Activated CD4-positive, alpha-beta T cell treated with anti-CD3 and anti-CD28 coated beads, Interleukin-2, amount 10 ng/mL, durations not matched to agents 7 days and 5 days (primary cell): ENCODE measurements at places on chromosomes 3 and 15. TPM values are rescaled to one million over a fixed set of nuclear protein-coding genes. Genes with fewer than 3 reads are reported as not detected.

Gene CCRL2
- 5.3 TPM for total RNA-seq

Gene EDEM1
- total RNA-seq = 80.1 TPM

Gene ABHD17C
- 5.6 TPM for total RNA-seq

Gene TLR9
- total RNA-seq = 0.65 TPM

Gene SNUPN
- 41.9 TPM for total RNA-seq
